ENCODE measurements at places on chromosomes 5 and 9. TPM values are rescaled to one million over a fixed set of nuclear protein-coding genes. Genes with fewer than 3 reads are reported as not detected.

The CA9 gene
- total RNA-seq: 0.98 TPM

The PCDHB9 gene
- total RNA-seq: 6.6 TPM

The SLC25A48 gene
- 1.2 TPM for total RNA-seq

The SLC23A1 gene
- total RNA-seq: not detected

The CARTPT gene
- total RNA-seq: 0.74 TPM
